PC-9 (cell line): ENCODE measurements at places on chromosomes 4 and X. TPM values are rescaled to one million over a fixed set of nuclear protein-coding genes. Genes with fewer than 3 reads are reported as not detected.

Gene LNX1
- total RNA-seq: 3.3 and 3.4 TPM in 2 replicates

GRCh38 chr4:83548151-83548905 is 12.4 kb downstream of the GPAT3 start:
- DNase-seq: peak; percentile 79

DNA sequence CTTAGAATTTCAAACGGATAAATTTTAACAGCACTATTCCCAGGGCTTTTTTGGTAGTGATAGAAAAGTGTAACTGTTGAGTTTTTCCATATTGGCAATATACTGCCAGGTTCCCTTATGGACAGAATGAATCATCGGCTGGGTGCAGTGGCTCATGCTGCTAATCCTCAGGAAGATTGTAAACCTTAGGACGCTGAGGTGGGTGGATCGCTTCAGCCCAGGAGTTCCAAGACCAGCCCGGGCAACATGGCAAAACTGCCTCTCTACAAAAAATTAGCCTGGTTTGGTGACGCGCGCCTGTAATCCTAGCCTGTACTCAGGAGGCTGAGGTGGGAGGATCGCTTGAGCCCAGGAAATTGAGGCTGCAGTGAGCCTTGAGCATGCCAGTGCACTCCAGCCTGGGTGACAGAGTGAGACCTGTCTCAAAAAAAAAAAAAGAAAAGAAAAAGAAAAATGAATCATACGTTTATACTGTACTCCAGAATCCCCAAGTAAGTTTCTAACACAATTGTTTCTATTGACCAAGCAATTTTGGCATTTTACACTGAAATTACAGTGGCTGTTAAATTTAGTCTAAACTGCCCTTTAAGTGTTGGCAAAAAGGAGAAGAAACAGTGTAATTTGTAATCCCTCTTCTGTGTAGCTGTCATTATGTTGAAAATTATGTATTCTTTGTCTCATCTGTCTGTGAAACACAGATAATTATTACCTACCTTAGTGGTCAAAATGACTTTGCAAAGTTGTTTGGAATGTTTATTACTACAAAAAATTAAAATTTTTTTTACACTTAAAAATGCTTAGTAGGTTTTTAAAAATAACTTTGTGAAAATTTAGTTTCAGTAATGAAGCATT is 1.8 kb downstream of the SLC30A9 start:
- no peak for DNase-seq

- DNase-seq: no peak
These were observed 47.5 kb downstream of the SPATA18 start for GRCh38 chr4:52098618-52099017.

DNA sequence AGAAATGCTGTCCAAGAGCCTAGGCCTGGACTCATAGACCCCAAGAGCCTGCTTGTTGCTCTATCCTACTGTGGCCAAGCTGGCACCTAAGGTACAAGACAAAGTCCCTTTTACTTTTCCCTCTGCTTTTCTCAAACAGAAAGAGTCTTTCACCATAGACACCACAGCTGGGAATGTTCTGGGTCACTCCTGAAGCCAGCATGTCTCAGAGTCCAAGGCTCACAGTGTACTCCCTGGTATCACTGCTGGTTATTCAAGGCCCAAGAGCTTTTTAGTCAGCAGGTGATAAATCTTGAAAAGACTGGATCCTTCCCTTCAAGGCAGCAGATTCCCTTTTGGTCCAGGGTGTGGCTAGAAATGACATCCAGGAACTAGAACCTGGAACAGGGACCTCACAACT is 328.8 kb downstream of the IQCM start:
- no peak for DNase-seq

Gene ODAPH
- 0.24 TPM in 1 of 2 replicates, not detected in the other for total RNA-seq

DNA sequence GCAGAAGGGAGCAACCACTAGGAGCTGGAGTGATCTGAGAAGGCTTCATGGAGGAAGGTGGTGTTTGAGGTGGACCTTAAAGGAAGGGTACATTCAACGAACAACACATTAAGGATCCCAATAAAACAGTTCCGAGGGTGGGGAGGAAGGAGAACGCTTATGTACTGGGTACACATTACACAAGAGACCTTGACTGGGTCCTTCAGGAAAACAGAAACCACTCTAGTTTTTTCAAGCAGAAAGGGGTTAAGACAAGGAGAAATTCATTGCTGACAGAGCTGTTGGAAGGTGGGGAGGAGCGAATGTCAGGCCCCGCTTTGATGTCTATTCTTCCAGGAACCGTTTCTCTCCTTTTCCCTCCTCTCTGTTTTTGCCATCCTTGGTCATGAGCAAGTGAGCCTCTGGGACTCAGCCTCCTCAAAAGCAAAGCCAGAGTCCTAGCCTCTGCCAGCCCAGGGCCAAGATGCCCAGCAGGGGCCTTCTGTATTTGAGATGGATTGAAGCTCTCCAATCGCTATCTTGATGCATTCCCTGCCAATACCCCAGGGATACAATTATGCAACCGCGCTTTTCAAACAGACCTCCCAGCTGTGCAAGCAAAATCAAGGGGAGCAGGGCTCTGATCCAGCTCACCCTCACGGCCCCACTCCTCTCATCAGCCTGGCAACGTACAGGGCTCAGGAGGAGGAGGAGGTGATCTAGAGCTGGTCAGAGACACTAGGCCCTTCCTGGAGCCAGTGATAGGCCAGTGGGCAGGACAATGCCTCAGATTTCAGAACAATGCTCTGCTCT is 48.4 kb downstream of the ZBTB49 start:
- DNase-seq: no peak

DNA sequence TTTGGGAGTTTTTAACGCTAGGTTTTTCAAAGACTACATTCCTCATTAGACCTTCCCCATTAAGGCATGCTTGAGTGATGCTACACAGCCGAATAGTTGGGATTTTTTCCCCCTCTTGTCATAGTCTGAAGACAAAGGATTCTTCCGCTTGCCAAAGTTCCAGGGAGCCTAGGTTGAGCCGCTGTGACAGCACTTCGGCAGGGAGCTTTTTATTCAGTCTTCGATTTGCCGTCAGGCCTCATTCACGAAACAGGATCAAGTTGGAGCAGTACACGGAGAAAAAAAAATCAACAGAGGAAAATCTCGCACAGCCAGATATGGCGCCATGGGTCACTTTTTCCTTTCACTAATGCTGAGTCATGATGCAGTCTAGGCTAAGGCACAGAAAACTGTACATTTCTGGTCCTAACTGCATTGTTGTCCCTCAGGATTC is 24.3 kb downstream of the SHROOM3 start:
- peak; percentile 64 for DNase-seq

- DNase-seq: no peak
These were observed 65.6 kb downstream of the ASB9 start for GRCh38 chrX:15204130-15204751.

GRCh38 chr4:57672846-57673433 is 562.8 kb upstream of the IGFBP7 start:
- DNase-seq: no peak

Gene ARHGEF6
- 0.08 and 0.09 TPM in 2 replicates for total RNA-seq

- no peak for DNase-seq
These were observed 57.0 kb upstream of the TBC1D14 start for GRCh38 chr4:6852582-6852981.

DNA sequence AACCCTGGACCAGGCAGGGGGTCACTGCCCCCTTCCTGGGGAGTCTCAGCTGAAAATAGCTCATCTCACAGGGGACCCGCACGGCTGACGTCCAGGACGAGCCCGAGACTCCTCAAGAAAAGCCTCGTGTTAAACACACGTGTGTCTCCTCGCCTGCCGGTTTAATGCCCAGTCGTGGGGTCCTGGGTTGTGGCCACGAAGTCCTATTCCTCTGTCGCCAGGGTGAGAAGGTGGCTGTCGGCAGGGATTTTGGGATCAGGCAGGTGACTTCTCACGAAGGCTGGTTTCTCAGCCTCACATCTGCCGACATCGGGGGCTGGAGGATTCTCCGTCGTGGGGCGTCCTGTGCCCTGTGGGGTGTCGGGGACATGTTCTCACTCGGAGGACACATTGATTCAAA is 44.3 kb upstream of the PPP2R3B start:
- no peak for DNase-seq

DNA sequence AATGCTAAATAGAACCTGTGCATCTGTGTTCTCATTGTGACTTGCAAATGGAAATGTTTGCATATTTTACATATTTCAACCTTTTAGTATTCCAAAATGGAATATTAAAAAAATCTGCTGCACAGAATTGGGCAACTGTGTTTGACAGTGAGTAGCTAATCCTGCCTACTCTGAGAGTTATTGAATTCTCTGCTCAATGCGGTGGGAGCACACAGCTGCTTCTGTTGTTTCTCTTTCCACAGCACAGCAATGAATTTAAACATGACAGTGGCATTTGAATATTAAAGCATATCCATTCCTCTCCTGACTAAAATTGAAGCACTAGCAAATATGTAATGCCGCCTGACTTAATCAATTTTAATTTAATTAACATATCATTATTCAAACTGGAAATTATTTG is 366.6 kb downstream of the GASK1B start:
- no peak for DNase-seq

Gene MAGEA4
- total RNA-seq: not detected in 2 replicates

Gene BMX
- total RNA-seq: not detected in 2 replicates

- no peak for DNase-seq
These were observed 524 bp upstream of the RPS3A start for GRCh38 chr4:151098979-151099228.

Gene FDCSP
- total RNA-seq: not detected in 2 replicates

Gene ESX1
- 1.6 and 1.9 TPM in 2 replicates for total RNA-seq

DNA sequence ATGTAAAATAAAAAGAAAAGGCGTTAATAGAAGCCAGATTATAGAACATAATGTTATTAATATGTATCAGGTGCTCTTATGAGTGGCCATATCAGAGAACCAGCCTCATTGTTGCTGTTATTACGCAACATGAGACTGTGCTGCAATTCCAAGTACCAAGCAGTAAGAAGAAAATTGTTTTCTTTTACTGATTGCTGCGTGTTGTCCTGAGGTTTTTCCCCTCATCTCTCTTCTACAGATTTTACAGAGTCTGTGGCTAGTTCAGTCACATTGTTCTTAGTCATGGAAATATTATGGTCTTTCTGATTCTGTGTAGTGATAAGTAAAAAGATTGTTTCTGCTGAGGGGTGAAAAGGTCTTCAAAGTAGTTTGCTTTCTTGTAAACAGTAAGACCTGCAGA is 55.9 kb downstream of the NPNT start:
- no peak for DNase-seq
